ENCODE measurements at places on chromosomes 6 and 20. TPM values are rescaled to one million over a fixed set of nuclear protein-coding genes. Genes with fewer than 3 reads are reported as not detected.

Gene MAP7
- total RNA-seq = 30.8 TPM

Gene OPRL1
- total RNA-seq = under 0.01 TPM

Gene TMEM244
- total RNA-seq = not detected

Gene YTHDF1
- 27.1 TPM for total RNA-seq

Gene CTSZ
- 87.8 TPM for total RNA-seq

Gene STMN3
- 0.26 TPM for total RNA-seq
